Stimulated activated CD4-positive, alpha-beta T cell treated with anti-CD3 and anti-CD28 coated beads, Interleukin-1b, Interleukin-23, amount 100 ng/mL, for 4 hours (primary cell): ENCODE measurements at places on chromosomes 1 and 21.

- no peak for DNase-seq
Measured at GRCh38 chr1:243470502-243470901, 214.7 kb downstream of the SDCCAG8 start.

DNA sequence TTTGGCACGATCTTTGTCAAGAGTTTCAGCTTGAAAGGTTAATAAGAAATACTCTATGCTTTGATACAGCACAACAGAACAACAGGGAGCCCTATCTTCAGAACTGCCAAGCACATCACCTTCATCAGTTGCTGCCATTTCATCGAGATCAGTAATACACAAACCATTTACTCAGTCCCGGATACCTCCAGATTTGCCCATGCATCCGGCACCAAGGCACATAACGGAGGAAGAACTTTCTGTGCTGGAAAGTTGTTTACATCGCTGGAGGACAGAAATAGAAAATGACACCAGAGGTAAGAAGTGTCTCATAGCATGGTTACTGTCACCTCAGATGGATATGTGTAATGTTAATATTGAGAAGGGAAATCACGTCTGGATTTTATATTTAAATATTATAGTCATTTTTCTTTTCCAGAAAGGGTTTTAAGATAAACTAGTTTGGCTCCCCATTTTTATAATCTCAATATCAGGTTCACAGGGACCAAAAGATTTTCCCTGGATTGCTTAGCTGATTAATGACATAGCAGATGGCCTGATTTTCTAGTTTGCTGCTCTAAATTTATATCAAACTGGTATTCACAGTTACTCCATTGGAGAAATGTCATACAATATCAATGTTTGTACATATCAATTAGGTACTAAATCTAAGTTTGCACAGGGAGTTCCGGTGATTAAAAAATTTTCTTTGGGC lies 97.3 kb downstream of the USP25 start:
- DNase-seq = no peak

- DNase-seq = no peak
Measured at GRCh38 chr1:18322368-18323032, 158.2 kb upstream of the KLHDC7A start.

DNA sequence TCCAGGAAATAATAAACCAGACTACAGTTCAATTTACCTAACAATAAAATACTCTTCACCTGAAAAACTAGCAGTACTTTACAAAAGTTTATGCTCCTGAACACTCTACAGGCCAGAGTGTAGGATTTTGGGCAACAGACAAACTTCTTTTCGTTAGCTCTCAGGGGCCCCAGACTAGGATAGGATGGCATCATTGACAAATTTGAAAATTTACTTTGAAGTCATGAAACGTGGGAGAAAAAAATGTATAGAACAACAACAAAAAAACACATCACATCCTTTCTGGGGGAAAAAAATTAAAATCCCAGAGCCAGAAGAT lies 1.2 kb downstream of the PTP4A2 start:
- DNase-seq = no peak

DNA sequence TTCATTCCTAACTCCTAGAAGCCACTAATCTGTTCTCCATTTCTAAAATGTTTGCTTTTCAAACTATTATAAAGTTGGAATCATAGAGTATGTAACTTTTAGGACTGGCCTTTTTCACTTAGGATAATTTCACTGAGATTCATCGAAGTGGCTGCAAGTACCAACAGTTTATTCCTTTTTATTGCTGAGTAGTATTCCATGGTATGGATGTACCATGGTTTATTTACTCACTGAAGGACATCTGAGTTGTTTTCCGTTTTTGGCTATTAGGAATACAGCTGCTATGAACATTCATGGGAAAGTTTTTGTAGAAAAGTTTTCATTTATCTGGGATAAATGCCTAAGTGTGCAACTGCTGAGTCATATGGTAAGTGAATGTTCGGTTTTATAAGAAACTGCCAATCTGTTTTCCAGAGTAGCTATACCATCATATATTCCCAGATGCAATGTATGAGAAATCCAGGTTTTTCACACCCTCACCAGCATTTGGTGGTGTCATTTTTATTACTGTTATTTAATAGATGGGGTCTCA lies 66.3 kb downstream of the SLC27A3 start:
- DNase-seq = no peak
